ENCODE measurements at places on chromosomes 11 and 22. TPM values are rescaled to one million over a fixed set of nuclear protein-coding genes. Genes with fewer than 3 reads are reported as not detected.

SYT7 gene
- total RNA-seq: 0.69 TPM

DEPDC7 gene
- total RNA-seq: 4.4 TPM

C11orf58 gene
- total RNA-seq: 152 TPM

MUC2 gene
- total RNA-seq: not detected

NXPE4 gene
- total RNA-seq: not detected

SNU13 gene
- 254 TPM for total RNA-seq

DNA sequence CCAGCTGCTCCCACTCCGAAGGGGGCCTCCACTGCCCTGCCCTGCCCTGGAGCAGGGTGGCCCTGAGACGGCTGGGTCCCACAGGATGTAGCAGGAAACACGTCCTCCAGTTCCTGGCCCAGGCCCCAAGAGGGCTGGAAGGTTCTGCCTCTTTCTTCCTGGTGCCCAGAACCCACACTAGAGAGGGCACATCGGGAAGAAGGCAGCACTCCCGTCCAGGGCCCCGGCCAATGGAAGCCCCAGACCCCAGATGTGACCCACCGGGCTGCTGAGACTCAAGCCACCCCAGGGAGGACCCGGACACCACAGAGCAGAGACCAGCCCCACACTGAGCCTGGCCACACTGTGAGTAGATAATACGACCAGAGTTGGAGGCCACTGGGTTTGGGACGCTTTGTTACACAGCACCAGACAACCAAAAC is 71.2 kb downstream of the CELSR1 start:
- no peak for DNase-seq

- no peak for DNase-seq
These were observed 171.7 kb downstream of the DBX1 start for GRCh38 chr11:19988598-19988997.

DNA sequence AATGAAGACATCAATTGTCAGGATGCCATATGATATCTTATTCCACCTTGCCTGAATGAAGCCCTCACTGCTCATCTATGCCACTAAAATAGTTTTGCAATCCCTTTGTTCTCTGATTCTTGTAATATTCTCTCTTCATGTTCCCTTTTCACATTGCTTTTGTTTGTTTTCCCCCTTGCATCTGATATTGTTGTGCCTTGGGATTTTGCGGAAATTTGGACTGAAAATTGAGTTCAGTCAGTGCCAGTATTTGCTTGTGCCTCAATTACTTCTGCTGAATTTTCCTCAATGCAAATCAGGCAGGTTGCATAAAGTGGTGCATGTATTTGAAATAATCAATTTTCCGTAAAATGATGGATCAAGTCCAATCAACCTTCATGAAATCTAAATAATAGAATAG is 98.3 kb downstream of the PAX6 start:
- DNase-seq: no peak

DNA sequence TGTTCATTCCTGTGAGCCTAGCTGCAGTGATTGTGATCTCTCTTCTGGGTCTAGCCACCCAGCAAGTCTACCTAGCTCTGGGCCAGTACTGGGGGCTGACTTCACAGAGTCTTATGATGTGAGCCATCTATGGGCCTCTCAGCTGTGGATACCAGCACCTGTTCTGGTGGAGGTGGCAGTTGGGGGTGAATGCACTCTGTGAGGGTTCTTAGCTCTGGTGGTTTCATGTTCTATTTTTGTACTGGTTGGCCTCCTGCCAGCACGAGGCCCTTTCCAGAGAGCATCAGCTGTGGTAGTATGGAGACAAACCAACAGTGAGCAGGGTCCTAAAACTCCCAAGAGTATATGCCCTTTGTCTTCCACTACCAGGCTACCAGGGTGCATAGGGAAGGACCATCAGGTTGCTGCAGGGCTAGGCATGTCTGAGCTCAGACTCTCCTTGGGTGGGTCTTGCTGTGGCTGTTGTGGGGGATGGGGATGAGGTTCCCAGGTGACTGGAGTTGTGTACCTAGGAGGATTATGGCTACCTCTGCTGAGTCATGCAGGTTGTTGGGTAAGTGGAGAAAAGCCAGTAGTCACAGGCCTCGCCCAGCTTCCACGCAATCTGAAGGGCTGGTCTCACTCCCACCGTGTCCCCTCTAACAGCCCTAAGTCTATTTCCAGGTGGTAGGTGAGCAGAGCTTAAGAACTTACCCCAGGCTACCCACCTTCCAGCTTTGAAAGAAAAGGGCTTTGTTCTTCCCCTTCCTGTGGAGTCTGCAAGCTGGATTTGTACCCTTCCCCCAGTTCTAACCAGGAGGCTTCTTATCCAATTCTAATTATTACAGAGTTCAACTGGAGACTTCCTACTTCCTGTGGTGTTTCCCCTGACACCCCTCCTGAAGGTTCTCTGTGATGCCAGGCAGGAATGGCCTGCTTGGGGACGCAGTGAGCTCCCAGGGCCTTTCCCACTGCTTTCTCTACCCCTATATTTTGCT is 250.7 kb downstream of the LUZP2 start:
- DNase-seq: no peak

DNA sequence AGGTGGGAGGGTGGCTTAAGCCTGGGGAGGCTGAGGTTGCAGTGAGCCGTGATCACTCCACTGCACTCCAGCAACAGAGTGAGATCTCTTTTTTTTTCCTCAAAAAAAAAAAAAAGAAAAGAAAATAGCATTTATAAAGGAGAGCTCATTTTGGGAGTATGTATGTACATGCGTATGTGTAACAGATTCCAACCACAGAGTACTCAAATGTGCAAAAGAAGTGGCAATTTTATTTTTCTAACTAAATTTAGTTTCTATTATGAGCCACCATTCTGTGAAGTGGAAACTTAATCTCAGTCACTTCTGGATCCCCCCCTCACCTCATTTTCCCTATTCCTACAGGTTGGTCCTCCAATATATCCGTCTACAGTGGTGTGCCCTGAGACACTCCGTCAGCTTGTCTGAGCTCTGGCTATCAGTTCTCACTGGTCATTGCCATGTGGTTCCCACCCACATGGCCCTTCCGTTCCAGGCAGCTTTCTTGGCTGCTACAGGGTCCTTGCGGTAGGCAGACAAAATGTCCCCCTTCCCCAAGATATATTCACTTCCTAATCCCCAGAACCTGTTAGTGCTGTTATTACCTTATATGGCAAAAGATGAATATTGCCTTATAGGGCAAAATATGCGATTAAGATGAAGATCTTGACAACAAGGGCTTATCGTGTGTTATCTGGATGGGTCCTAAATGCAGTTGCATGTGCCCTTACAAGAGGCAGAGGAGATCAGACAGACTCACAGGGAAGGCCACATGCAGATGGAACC is 35.8 kb upstream of the TSKU start:
- no peak for DNase-seq

GRCh38 chr22:44519886-44520285 is 21.9 kb upstream of the RTL6 start:
- DNase-seq: no peak

DNA sequence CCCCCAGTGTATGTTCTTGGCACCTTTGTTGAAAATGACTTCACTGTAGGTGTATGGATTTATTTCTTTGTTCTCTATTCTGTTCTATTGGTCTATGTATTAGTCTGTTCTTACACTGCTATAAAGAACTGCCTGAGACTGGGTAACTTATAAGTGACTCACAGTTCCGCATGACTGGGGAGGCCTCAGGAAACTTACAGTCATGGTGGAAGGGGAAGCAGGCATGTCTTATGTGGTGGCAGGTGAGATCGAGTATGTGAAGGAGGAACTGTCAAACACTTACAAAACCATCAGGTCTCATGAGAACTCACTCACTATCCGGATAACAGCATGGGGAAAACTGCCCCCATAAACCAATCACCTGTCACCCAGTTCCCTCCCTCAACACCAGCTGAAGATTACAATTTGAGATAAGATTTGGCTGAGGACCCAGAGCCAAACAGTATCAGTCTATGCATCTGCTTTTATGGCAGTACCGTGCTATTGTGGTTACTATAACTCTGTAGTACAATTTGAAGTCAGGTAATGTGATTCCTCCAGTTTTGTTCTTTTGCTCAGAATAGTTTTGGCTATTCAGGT is 836.2 kb downstream of the DLG2 start:
- DNase-seq: no peak

- peak; percentile 5 for DNase-seq
These were observed at the start of gene FXYD6 for GRCh38 chr11:117876341-117877119. Gene FXYD6 (minus strand): TSS chr11:117876658. CDS start chr11:117842776, 33,882 bp downstream.

- DNase-seq: peak; percentile 43
These were observed 471.1 kb upstream of the ANO3 start for GRCh38 chr11:25860677-25861450.

DNA sequence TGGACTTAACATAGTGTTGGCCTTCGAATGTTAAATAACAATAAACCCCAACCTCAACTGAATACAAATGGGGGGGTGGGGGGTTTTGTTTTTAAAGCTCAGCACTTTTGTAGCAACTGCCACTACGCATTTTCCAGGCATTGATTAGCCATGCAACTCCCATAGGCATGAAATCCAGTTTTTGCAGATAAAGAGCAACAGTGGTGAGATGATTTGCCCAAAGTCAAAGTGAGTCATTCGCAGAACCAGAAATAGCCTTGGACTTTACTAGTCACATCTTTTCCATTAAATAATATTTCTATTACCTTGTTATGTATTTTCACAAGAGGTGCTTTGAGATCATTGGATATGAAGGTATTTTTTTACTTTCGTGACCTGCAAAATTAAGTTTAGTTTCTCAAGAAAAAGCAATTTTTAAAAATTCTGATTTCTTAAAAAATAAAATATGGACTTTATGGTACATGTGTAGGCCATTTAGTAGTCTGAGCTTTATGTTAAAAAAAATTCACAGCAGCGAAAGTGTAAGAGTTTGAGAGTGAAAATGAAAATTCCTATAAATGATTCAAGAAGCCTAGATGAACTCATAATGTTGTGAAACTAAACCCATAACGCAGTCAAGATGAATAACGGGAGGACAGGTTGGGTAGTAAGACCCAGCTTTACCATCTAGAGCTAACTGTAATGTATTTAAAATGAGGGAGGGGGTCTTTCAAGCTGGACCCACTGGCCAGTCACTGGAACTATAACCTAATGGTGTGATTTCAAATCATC is 1.9 kb upstream of the PHF21A start:
- DNase-seq: no peak

- no peak for DNase-seq
These were observed 80.6 kb upstream of the CLDN5 start for GRCh38 chr22:19604711-19605268.

- DNase-seq: no peak
These were observed 35.2 kb downstream of the BTG4 start for GRCh38 chr11:111476956-111477355.

GRCh38 chr11:13896175-13896980 is 66.1 kb upstream of the SPON1 start:
- no peak for DNase-seq

DNA sequence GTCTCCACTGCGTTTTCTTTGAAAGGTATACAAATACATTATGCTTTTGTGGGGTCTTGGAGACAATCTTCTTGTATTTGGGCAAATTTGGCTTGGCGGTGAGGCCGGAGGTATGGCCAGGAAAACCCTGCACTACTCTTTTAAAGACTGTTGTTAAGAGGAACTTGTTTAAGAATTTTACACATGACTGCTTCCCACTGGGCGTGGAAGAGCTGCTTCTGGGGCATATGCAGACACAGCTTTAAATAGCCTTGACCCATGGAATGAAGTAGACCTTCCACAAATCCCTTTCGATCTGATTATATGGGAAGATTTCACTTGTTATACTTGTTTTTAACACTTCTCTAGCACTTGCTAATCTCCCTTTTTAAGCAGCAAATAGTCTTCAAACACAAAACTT is 453.6 kb downstream of the MN1 start:
- no peak for DNase-seq

DNA sequence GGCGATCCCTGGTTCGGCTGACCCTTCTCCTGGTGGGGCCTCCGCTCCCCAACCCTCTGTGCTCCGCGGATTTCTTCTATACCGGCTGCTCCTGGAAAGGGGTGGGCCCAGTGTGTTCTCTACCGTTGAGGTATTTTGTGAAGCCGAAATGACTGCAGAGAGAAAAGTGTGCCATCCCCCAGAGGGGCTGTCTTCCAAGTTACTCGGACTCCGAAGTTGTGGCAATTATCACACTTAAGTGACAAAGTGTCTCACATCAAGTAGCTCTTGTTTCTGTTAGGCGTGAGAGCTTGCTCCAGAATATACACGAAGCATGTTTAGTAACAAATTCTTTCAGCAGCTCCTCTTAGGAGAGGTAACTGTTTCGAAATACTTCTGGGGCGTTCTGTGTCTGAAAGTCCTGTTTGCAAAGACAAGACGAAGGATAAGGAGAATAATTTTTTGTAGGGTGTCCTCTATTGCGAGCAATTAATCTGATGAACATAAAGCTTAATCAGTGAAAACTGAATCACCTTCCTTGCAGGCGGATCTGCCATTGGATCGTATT is 434 bp downstream of the XPNPEP3 start:
- DNase-seq: no peak

DNA sequence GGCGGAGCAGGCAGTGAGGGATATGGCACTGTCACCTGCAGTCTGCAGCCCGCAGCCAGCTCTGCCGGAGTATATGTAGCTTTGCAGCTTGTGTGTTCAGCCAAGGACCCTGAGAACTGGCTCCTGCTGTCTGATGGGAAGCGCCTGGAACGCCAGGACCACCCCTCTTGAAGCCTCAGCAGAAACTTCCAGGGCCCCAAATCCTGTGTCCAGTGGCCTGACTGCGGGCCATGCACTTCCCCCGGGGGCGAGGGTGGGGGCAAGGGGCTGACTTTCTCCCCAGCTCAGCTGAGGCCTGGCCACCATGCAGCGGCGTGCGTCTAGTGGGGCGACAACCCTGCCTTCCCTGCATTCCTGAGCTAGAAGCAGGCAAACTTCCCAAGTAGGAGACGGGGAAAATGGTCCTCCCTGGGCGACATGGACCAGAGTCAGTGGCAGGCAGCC is 32.3 kb downstream of the PISD start:
- no peak for DNase-seq

DNA sequence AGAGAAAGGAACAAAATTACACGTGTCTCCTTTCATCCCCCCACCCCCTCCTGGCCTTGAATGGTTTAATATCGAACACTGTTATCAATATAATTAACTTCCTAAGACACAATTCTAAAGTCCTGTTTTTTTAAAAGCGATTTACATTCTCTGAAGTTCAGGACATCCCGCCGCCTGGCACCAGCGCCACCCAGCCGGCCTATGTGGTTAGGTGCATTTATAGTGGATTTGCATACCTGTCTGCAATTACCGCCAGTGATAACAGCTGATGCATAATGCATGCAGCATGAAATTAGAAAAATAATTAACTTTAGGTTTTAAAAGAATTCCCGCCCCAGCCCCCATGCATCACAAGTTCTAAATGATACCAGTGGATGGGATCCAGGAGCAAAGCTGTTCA is 58.6 kb downstream of the MACROD1 start:
- no peak for DNase-seq

All from SK-MEL-5 (cell line).